GM12891 (cell line): ENCODE measurements at places on chromosomes 11 and 22.

- DNase-seq, result no peak
These were observed 37.6 kb downstream of the RIBC2 start for GRCh38 chr22:45450921-45451651.

- no peak for DNase-seq
These were observed 44.4 kb upstream of the CLMP start for GRCh38 chr11:123239191-123240150.

DNA sequence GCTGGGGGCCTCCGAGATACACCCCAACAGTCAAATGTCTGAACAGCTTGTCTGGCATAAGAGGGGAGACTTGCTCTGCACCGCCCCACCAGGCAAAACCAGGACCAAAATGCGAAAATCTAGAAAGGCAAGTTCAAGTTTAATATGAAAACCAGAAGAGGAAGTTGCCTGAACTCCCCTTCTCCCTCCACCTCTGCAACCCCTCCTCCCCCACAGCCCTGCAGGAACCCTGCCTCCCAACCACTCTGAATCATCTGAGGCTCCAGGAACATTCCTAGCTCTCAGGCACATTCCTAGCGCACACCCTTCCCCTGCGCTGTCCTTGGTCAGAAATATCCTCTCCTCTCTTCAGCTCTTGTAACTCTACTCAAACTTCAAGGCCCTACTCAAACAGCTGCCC, 36.7 kb downstream of the ISX start:
- DNase-seq, result no peak

DNA sequence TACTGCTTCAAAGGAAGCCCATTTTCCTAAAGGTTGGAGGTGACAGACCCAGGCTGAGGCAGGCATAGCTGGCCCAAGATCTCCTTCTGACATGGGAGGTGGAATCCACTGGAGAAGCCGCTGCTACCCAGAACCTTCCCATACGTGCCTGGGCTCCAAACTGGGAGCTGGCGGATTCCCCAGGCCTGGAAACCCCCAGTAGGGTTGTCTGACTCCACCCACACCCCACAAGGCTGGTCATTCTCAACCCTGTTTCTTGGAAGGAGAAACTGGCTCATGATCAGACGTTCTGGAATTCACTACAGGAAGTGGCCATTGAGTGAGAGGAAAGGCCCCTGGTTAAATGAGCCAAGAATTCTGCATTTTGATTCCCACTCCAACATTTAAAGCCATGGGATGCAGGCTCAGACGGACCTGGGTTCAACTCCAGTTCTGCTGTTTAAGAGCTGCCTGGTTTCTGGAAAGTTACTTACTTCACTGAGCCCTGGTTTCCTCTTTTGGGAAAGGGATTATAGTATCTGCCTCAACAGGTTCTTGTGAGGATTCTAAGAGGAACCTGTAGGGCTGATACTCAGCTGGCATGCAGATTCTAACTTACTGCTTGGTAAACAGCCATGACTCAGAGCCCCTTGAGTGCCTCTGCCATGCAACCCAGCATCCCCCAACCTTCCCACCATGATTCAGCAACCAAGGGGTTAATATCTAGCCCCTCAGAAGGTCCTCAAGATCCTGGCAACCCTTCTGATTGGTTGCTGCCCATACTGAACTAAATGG, 19.4 kb upstream of the TSKU start:
- no peak for DNase-seq

DNA sequence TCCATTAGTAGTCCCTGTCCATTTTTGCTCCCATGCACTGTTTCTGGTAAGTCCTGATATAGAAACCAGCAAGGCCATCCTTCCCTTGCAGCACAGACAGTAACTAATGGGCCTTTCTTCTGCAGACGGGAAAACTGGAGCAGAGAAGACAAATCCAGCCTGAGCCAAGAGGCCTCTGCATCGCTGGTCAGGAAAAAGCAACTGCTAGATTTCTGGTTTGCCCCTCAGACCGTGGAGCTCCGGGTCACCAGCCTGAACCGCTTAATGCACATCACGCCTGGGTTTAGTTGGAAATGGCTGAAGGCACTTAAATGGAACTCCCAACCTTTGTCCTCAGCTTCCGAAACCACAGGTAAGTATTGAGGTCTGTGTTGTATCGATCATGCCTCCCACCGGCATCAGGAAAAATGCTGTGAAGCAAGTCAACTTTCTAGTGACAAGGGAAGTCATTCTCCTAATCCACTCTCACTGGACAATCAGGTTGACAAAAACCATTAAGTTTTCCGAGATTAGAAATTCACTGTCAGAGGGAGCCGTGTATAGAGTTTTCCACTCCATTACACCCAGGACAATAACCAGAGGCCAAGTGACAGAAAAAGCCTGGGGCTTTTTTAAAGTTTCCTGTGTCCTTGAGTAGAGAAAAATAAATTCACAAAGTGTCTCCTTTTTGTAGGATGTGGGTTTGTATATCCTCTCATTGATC, 14.8 kb upstream of the LMO2 start:
- DNase-seq, result no peak

DNA sequence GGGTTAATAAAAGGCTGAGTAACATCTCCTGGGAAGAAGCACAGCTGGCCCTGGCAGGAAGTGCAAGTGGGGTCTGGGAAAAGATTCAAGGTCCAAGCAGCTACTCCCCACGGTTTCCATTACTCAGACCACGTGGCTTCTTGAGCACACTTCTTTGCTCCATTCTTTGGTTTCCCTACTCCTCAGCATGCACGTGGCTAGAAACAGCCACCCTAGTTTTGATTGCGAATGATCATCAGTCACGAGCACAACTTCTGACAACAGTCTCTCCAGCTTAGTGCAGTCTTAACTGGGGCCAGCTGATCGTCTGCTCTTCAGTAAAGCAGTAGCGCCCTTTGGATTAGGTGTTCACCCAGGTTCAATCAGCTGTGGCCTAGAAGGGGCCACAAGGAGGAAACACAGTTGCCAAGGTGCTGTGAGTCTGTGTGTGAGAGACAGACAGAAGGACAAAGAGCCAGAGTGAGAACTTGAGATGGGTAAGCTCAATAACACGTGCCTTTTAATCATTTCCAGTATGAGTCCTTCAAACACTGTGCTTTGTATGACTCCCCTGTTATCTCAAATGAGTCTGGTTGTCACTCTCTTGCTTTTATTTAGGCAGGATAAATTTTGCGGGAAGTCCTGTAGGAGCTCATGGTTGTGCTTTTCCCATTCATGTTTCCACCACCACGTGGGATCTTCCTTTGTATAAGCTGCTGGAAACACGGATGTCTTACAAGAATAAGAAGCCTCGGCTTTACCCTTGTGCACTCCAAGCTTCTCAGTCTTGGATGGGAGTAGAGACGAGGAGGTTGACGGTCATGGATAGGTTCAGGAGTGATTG, 901 bp upstream of the PARVA start:
- no peak for DNase-seq

- DNase-seq, result no peak
These were observed 52.9 kb downstream of the COPB1 start for GRCh38 chr11:14446701-14447169.

DNA sequence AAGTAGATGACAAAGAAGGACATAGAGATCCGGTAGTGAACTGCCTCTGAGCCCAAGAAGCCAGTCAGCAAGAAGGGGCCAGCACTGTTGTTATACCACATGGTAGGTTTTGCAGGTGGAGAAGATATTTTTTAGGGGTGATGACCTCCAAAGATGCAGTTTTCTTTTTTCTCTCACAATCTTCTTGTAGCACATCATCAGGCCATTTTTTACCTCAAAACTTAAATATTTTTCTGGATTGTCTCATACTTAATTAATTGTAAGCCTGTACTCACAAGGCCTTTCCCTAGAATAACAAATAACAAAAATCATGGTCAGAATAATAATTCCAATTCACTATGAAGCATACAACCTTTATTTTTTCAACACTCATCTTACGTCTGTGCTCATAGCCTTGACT, at the start of gene OR51B4:
Gene OR51B4, minus strand, starts transcription at position 101 of the 400 bp plus-strand sequence. Its CDS starts 0 bp downstream, at position 101.
- DNase-seq, result no peak

DNA sequence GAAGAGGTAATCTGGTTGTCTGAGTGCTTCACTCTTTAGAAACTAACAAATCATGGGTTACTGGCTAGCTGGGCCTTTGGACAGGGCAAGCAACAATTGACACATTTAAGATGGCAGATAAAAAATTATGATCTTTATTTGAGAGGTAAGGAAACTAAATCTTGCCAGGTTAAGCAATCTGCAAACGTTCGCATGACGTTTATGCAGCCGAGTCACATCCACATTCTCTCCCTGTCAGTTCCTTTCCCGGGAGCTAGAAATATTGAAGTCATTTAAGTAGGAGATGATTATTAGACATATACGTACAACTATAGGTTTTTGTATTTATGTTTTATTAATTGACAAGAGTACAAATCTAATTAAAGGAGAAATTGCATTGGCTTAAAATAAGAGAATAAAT, 57.4 kb upstream of the RCN1 start:
- no peak for DNase-seq

DNA sequence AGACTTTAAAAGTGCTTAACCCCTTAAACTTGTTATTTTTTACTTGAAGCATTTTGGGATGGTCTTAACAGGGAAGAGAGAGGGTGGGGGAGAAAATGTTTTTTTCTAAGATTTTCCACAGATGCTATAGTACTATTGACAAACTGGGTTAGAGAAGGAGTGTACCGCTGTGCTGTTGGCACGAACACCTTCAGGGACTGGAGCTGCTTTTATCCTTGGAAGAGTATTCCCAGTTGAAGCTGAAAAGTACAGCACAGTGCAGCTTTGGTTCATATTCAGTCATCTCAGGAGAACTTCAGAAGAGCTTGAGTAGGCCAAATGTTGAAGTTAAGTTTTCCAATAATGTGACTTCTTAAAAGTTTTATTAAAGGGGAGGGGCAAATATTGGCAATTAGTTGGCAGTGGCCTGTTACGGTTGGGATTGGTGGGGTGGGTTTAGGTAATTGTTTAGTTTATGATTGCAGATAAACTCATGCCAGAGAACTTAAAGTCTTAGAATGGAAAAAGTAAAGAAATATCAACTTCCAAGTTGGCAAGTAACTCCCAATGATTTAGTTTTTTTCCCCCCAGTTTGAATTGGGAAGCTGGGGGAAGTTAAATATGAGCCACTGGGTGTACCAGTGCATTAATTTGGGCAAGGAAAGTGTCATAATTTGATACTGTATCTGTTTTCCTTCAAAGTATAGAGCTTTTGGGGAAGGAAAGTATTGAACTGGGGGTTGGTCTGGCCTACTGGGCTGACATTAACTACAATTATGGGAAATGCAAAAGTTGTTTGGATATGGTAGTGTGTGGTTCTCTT, 2.8 kb downstream of the MALAT1 start:
- DNase-seq, result no peak

GRCh38 chr11:111730871-111731591, 35.2 kb downstream of the PPP2R1B start:
- DNase-seq, result no peak

DNA sequence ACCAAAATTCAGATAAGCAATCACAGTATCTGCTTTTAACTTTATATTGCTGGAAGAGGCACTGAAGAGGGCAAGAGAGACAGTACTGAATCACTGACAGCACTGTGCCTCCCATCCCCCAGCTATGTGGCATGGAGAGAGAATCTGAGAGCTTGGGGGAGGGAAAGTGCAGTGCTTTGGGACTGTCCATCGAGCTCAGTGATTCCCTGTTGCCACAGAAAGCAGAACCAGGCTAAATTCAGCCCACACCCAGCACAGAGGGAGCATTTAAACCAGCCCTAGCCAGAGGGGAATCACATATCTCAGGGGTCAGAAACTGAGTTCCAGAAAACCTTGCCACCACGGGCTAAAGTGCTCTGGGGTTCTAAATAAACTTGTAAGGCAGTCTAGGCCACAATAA, 44.3 kb downstream of the KCNQ1 start:
- no peak for DNase-seq

GRCh38 chr11:115197433-115197832, 306.8 kb downstream of the CADM1 start:
- DNase-seq, result no peak

DNA sequence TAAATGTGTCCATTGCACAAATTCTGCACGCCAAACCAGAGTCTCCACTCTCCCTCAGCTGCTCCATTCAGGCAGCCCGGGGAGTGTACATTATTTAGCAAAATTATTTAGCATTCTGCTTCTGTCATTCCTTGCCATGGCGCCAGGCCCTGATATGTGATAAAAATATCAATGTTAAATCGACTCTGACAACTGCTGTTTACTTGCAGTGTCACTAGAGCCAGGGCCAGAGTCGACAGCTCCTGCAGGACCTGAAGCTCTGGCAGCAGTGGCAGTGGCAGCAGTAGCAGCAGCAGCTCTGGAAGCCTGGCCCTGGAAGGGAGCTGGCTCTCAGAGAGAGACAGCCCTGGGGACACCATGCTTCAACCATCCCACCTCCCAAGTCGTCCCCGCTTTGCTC, 224.5 kb downstream of the BUD13 start:
- DNase-seq, result no peak

- DNase-seq, result no peak
These were observed 5.7 kb downstream of the UBE4A start for GRCh38 chr11:118364956-118365615.
